Stimulated activated CD8-positive, alpha-beta memory T cell treated with anti-CD3 and anti-CD28 coated beads, Interleukin-15, amount 100 ng/mL, for 48 hours (primary cell): ENCODE measurements at places on chromosomes 1 and 21.

GRCh38 chr1:17215545-17215890, 10.6 kb downstream of the PADI1 start:
- no peak for DNase-seq

DNA sequence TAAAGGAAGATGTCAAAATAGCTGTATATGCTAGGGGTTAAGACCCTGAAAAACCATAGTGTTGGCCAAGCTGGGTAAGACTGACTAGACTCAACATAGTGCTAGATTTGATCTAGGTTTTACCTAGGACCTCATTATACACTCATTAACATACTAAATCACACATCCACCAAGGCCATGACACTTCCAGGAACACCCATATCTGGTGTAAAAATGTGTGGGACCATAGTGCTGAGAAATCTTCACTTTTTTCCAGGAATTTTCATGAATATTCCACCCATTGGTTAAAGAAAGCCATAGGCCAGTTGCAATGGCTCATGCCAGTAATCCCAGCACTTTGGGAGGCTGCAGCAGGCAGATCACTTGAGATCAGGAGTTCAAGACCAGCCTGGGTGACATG, 34.0 kb upstream of the ACADM start:
- no peak for DNase-seq

- DNase-seq, result no peak
These were observed 8.6 kb downstream of the PRDM16 start for GRCh38 chr1:3077561-3077960.

- DNase-seq, result no peak
These were observed 17.8 kb downstream of the POFUT2 start for GRCh38 chr21:45269861-45270260.

DNA sequence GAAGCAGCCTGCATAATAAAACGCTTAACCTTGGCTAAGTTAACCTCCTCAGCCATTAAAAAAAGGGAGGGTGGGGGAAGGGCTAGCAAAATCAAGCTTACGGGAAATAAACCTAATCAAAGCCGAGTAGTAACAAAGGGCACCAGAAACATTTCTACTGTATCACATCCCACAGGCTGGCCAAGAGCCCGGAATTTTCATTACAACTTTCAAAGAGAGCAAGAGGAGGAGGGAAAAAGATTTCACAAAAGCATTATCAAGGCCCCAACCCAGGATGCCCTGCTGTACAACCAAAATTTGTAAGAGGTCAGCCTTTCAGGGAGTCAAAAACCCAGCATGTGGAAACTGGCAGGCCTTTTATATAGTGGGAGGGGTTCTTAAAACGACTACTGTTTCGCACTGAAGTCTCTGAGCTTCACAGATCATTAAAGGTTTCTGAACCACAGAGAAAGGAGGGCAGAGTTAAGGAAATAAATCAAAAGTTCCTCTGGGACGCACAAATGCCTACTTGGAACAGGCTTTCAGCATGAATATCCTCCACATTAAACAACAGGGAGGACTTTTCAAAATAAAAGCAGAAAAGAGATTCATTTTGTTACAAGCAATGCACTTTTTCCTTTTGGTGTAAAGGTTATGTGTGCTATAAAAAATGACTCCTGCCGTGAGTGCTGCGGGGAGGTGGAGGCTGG, 90.4 kb downstream of the SLC45A1 start:
- DNase-seq, result no peak

- peak; percentile 5 for DNase-seq
These were observed 60.0 kb downstream of the LRIG2 start for GRCh38 chr1:113133038-113133437.

DNA sequence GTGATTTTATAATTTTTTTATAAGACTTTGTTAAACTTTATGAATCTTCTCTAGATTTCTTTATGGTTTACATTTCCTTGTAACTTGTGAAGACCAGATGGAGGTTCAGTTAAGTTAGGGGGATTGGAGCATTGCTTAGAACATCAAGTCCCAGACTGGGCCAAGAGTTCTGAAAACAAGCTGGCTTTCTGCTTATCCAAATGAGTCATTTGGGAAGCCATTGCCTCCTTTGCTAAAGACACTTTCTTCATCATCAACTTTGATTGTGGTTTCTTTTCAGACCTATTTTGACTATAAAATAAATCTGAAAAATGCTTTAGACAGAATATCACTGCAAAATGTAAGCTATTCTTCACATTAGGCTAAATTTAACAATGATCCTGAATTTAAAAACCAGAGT, 446.8 kb downstream of the USP25 start:
- no peak for DNase-seq

DNA sequence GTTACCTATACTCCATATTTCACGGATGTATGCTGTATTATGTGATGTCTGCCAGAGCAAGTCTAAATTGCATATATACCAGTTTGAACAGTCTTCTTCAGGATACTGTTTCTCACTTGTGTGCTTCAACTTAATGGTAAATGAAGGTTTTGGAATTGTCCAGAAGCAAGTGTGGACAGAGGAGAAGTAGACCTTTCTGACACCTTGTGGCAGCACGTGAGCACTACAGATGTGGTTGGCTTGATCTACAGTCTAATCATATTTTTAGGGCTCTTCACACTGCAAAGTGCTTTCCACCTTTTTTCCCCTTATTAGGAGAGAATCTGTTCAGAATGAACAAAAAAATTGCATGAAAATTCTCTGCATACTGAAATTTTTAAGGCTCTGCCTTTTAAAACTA, 10.9 kb downstream of the MORC3 start:
- DNase-seq, result no peak

DNA sequence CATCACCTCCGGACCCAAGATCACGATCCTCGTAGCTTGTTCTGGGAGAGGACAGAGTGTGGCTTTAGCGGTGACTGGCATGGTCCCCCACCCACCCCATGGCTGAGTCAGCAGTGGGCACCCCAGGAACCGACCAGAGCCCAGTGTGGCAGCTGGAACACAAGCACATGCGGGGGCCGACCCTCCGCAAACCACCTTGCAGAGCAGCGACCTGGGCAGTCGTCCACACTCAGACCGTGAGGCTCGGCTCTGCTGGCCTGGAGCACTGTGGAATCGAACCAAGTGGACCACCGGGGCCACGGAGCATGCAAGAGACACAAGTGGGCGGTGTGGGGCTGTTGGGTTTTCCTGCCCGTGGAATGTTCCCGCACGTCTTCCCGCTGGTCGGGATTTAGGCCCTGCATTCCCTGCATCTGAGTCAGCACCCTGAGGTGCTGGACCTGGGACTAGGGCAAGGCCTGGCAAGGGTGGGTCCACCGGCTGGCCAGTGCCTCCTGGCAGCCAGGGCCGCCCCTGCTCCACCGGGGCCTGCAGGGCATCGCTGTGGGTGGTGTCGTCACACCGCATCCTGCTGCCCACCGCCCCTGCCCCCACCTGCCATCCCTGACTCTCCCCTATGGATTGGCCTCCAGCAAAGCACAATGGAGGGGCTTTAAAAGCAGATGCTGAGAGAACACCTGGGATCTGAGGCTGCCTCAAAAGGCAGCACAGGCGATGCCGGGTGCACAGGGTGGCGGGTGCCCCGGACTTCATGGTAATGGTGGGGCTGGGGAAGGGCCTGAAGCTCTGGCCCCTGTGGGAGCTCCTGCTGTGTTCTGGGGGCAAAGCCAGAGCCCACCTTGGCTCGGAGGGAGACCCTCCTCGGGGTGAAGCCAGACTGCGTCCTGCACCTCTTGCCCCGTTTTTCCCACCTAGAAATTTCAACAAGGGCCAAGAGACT, 18.5 kb downstream of the MORN1 start:
- DNase-seq, result no peak
